ENCODE measurements at places on chromosomes 5 and 9.

DNA sequence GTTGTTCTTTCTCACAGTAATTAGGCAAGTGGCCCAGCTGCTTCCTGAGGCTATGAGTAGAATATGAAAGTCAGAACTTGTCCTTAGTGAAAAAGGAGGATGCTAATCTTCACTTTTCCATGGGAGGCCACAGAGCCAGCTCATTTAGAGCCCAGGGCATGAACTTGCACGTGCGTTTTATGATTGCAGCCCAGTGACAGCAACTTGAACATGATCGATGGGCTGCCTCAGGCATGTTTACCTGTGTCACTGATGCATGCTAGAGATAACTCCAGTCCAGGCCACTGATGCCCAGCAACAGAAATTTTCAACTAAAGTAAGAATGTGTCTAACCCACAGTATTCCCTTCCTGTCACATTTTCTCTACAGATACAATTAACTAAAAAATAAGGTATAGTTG, 179.3 kb downstream of the CTNND2 start:
- no peak for DNase-seq

DNA sequence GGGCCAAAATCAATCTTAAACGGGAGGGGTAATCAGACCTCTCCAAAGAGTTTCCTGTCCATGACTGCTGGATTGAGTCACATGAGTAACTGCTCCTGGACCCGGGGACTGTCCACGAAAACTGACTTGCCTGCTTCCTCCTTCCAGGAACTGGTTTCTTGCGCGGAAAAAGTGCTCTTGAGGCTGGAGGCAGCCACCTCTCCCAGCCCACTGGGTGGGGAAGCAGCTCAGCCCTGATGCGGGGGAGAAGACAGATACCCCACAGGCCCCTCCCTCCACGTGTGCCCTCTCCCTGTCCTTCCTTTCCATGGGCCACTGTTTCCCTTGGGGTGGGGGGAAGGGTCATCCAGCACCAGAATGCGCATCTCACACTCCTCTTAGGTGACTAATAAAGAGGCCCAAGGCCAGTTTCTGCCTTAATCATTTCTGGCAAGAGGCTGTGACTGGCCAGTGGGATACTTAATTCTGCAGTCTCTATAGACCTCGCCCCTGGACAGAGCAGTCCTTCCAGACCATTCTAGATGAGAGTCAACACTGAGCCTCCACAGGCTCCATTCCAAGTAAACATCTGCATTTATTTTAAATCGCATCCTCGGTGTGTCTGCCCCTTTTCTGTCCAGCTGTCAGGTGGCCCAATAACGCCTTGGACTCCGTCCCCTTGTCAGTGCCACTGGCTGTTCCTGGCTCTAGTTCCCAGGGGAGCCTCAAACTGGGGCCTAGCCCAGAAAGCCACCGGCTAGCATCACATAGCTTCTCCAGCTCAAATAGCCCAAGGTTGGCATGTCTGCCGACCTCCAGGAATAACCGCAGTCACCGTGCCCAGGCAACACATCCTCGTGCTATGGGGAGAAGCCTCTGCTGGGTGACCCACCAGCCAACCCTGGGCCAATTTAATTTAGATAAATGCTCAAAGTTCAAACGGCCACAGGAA, 12.0 kb downstream of the REXO4 start:
- DNase-seq, result no peak

- no peak for DNase-seq
Observed at GRCh38 chr5:36393656-36394428, 92.1 kb upstream of the RANBP3L start.

DNA sequence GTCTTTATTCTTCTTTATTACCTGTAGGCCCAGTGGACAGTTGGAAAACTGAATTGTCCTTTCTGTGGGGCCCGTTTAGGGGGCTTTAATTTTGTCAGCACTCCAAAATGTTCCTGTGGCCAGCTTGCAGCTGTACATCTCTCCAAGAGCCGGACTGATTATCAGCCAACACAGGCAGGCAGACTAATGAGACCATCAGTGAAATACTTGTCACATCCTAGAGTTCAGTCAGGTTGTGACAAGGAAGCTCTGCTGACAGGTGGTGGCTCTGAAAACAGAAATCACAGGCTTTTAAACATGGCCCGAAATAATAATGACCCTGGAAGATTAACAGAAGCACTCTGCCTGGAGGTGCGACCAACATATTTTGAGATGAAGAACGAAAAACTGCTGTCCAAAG, 47.9 kb downstream of the RNF180 start:
- DNase-seq, result no peak

DNA sequence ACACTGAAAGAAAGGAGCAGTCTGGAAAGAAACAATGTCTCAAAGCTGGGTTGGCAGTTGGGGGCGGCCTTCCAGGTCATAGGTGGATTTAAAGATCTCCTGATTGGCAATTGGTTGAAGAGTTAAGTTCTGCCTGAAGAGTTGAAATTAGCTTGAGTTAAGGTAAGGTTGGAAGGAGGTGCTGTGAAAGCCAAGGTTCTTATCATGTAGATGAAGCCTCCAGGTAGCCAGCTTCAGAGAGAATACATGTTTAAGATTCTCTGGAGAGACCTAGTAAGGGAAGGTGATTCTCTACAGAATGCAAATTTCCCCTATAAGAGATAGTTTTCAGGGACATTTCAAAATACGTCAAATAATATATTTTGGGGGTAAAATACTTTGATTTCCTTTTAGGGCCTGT, 387.1 kb downstream of the TMEM232 start:
- no peak for DNase-seq

DNA sequence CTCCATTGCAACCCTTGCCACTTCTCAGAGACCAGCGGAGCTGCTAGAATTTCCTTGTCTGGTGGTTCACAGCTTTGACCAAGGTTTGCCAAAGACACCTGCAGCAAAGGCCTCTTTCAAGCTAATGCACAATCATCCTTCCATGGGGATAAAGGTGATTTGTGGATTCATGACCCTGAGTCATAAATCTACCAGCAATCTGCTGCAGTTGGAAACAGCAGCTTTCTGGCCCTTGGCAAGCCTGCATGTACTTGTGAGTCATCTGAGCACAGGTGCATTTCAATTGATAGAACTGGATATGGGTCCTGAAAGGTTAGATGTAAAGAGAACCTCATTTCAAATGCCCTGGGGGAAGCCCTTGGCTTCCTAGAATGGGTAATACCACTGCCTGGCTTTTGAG, 21.6 kb upstream of the TCF7 start:
- DNase-seq, result no peak

DNA sequence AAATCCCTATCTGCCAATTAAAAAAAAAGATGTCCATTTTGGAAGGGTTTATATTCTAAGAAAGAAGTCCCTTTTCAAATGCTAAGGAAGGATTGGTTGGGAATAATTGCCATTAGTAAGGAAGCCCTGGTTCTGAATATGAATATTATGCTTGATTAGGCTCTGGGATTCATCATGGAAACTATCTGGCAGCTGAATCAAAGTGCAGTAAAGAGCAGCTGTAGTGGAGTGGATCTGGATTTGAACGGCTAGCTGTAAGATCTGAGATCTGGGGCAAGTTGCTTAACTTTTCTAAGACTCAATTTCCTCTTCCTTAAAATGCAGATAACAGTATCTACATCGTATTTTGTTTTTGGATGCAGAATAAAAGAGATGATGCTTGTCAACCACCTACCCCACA, 10.5 kb downstream of the IL12B start:
- no peak for DNase-seq

DNA sequence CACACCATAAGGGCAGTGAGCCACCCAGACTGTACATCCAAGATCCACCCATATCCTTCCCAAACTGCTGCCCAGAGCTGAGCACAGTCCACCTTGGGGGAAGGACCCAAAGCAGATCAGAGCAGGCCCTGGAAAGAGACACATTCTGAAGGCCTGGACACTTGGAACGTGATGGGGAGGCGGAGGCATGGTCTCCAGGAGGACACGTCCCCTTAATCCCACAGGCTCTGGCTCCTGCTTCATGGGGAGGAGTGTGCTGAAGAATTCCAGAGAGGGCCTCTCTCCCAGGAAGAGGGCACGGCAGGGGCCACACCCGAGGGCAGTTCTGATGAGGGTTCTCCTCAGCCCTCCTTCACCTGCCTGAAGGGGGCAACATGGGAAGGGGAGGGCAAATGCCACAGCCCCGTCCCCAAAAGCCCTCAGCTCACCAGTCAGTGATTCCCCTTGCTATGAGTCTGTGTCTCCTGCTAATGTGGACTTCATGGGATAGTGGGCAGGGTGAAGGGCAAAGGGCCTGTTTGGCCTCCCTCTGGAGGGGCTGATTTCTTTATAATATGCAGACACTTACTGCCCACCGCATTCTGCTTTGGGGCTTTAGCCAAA, 276.8 kb downstream of the ENC1 start:
- DNase-seq, result no peak

DNA sequence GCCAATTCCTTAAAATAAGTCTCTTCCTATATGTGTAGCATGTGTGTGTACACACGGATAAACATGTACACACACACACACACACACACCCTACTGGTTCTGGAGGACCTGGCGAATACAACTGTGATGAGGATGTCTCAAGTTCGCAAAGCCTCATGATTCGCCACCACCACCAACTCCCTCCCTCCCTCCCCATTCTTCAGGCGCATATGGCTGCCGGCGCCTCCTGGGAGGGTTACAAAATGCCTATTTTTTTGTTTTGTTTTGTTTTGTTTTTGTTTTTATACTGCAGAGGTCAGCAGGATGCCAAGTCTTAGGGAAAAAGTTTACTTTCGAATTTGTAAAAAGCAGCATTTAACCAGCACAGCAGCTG, 88.0 kb downstream of the DAP start:
- no peak for DNase-seq

GRCh38 chr5:172765766-172766286, 5.2 kb downstream of the DUSP1 start:
- DNase-seq, result no peak

GRCh38 chr5:16674750-16675149, 58.0 kb upstream of the RETREG1 start:
- no peak for DNase-seq

- DNase-seq, result no peak
Observed at GRCh38 chr5:117058740-117059139, 484.1 kb upstream of the SEMA6A start.

DNA sequence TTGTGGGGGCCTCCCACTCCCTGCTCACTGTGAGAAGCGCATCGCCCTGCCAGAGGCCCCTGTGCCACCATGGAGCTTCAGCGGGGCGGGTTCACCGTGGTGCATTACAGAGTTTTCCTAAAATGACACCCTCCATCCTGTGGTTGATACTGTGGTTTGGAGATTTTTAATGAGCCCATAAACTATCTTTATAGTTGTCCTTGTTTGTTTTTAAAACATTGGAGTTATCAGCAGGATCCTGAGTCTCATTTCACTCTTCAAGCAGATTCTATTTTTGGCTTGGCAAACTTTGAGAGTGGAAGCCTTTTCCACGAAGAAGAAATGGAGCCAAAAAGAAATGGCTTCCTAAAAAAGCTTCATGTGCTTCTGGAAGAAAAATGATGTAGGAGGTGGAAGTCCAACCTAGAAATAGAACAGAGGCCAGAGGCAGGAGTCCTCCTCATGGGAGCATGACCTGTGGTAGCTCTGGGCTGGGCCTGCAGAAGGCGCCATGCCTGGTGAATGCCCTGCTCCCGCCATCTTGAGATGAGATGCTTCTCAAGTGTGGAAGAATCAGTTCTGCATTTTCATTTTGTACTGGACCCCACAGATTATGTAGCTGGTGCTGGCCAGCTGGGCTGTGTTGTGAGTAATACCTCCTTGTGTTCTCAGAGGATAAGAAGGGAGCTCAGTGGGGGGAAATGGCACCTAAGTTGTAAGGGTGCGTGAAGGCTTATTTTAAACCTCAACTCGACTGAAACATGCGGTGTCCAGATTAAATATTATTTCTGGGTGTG, 79.0 kb upstream of the RAI14 start:
- no peak for DNase-seq

- no peak for DNase-seq
Observed at GRCh38 chr5:124289641-124290311, 456.7 kb downstream of the ZNF608 start.

- DNase-seq, result no peak
Observed at GRCh38 chr5:30932273-30933017, 261.0 kb upstream of the CDH6 start.

- DNase-seq, result no peak
Observed at GRCh38 chr9:70979966-70980365, 141.5 kb downstream of the TRPM3 start.

GRCh38 chr5:170285181-170285580, 12.4 kb downstream of the LCP2 start:
- no peak for DNase-seq

- DNase-seq, result no peak
Observed at GRCh38 chr9:37438359-37438758, 15.9 kb downstream of the GRHPR start.

GRCh38 chr5:180790524-180790923, 12.1 kb downstream of the MGAT1 start:
- DNase-seq, result no peak

DNA sequence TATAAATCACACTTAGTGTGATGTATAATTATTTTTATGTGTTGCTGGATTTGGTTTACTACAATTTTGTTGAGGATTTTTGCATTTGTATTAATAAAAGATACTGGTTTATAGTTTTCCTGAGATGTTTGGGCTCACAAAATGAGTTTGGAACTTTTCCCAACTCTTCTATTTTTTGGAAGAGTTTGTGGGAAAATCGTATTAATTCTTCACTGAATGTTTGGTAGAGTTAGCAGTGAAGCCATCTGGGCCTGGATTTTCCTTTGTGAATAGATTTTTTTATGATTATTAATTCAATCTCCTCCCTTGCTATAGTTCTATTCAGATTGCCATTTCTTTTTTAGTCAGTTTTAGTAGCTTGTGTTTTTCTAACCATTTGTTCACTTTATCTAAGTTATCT, 201.7 kb upstream of the NFIL3 start:
- no peak for DNase-seq

GRCh38 chr5:179243333-179243732, 101.9 kb downstream of the ADAMTS2 start:
- no peak for DNase-seq

DNA sequence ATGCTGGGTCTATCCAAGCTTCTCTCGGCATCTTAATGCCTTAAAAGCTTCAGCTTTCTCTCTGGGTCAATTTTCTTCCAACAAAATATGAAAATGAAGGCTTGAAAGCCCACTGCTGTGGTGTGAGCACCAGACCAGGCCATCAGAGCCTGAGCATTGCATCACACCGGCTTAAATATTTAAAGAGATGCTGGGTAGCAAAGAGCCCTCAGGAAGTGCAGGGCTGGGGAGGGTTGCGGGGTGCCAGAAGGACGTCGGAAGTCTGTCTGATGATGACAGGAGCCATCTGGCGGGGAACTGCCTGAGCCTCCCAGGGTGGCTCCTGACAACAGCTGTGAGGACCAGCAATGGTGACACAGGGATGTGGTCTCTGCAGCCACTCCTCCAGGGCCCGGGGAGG, 185.5 kb downstream of the OLFM1 start:
- DNase-seq, result no peak

GRCh38 chr5:16051246-16051755, 128.3 kb downstream of the MARCHF11 start:
- DNase-seq, result no peak

- DNase-seq, result no peak
Observed at GRCh38 chr9:127437497-127438264, 13.5 kb downstream of the ZNF79 start.

GRCh38 chr9:68808338-68808890, 103.4 kb downstream of the PIP5K1B start:
- DNase-seq, result no peak

GRCh38 chr9:134717924-134718645, 76.5 kb downstream of the COL5A1 start:
- DNase-seq, result no peak

GRCh38 chr5:132462856-132463745, 27.5 kb downstream of the IRF1 start:
- DNase-seq, result no peak
